ENCODE measurements at places on chromosomes 12 and 14. TPM values are rescaled to one million over a fixed set of nuclear protein-coding genes. Genes with fewer than 3 reads are reported as not detected.

The SLC39A2 gene
- total RNA-seq = not detected

The KCNJ8 gene
- 0.27 TPM for total RNA-seq

The TMEM116 gene
- 9.4 TPM for total RNA-seq

The IFNG-AS1 gene
- total RNA-seq = not detected

The DNAAF2 gene
- total RNA-seq = 12.9 TPM

The RAPGEF3 gene
- 3.5 TPM for total RNA-seq

The LHX5 gene
- not detected for total RNA-seq

The SLC38A4 gene
- total RNA-seq = not detected

The RBM25 gene
- total RNA-seq = 35.5 TPM

The GPR132 gene
- not detected for total RNA-seq

The TSPAN19 gene
- total RNA-seq = 0.49 TPM

The DAO gene
- not detected for total RNA-seq

The SPTB gene
- total RNA-seq = 1.9 TPM

The CAPS2 gene
- 0.38 TPM for total RNA-seq

The SLC4A8 gene
- total RNA-seq = 5.1 TPM

The TCTN1 gene
- 19.7 TPM for total RNA-seq

The KRT86 gene
- 3.0 TPM for total RNA-seq

The TRIAP1 gene
- 25.3 TPM for total RNA-seq

The C1QL4 gene
- total RNA-seq = 2.2 TPM

The VDR gene
- 10.1 TPM for total RNA-seq

The LAG3 gene
- total RNA-seq = 1.4 TPM

The KSR2 gene
- 0.08 TPM for total RNA-seq

The GUCY2C gene
- total RNA-seq = not detected

The CCDC198 gene
- not detected for total RNA-seq

The LRRC9 gene
- not detected for total RNA-seq

The CTSG gene
- total RNA-seq = not detected

The MED13L gene
- 42.4 TPM for total RNA-seq

The A2ML1 gene
- total RNA-seq = not detected

The POLR3B gene
- total RNA-seq = 25.0 TPM

The CLEC4C gene
- total RNA-seq = not detected

The MIP gene
- not detected for total RNA-seq

The SLC10A1 gene
- not detected for total RNA-seq

The OLR1 gene
- total RNA-seq = not detected

The CEBPE gene
- not detected for total RNA-seq

The HELB gene
- 6.2 TPM for total RNA-seq

The LYZ gene
- total RNA-seq = 4.6 TPM

The ASIC1 gene
- 5.9 TPM for total RNA-seq

The SMCO2 gene
- total RNA-seq = not detected

The LRCOL1 gene
- total RNA-seq = 0.19 TPM

The TAS2R30 gene
- 3.0 TPM for total RNA-seq

The ADAMTS20 gene
- total RNA-seq = 0.98 TPM

The SLC41A2 gene
- total RNA-seq = 7.7 TPM

The TTC6 gene
- total RNA-seq = 2.6 TPM

The RNASE1 gene
- not detected for total RNA-seq

The IFI27L1 gene
- total RNA-seq = 7.0 TPM

The FOXG1 gene
- total RNA-seq = not detected

The CAMKK2 gene
- 11.0 TPM for total RNA-seq

The PYGL gene
- 154 TPM for total RNA-seq

The ABCD2 gene
- 0.03 TPM for total RNA-seq

The TMEM117 gene
- total RNA-seq = 7.6 TPM
